ENCODE measurements at places on chromosomes 12 and 14. TPM values are rescaled to one million over a fixed set of nuclear protein-coding genes. Genes with fewer than 3 reads are reported as not detected.

GRCh38 chr12:25853316-25854095 is 105.0 kb upstream of the RASSF8 start:
- peaks cover 4% of the 10 kb centered on the region for H3K27me3 ChIP-seq
- H3K27ac ChIP-seq: no peak overlapping the region
- H3K4me3 ChIP-seq: no peak overlapping the region
- H3K4me1 ChIP-seq: no peaks in the 10 kb centered on the region
- H3K36me3 ChIP-seq: no peaks in the 10 kb centered on the region

Gene FAM186B
- total RNA-seq: not detected

- H3K27me3 ChIP-seq: no peaks in the 10 kb centered on the region
- no peak overlapping the region for H3K4me3 ChIP-seq
- H3K4me1 ChIP-seq: peaks cover 2% of the 10 kb centered on the region
- DNase-seq: no peak
- peaks cover 34% of the 10 kb centered on the region for H3K36me3 ChIP-seq
Observed at GRCh38 chr12:1760566-1761382, 59.6 kb upstream of the LRTM2 start.

DNA sequence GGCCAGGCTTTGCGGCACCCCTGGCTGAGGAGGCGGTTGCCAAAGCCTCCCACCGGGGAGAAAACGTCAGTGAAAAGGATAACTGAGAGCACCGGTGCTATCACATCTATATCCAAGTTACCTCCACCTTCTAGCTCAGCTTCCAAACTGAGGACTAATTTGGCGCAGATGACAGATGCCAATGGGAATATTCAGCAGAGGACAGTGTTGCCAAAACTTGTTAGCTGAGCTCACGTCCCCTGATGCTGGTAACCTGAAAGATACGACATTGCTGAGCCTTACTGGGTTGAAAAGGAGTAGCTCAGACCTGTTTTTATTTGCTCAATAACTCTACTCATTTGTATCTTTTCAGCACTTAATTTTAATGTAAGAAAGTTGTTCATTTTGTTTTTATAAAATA is 9.9 kb downstream of the DYRK2 start:
- H3K36me3 ChIP-seq: peaks cover 81% of the 10 kb centered on the region
- peaks cover 32% of the 10 kb centered on the region for H3K4me1 ChIP-seq
- no peak overlapping the region for H3K27ac ChIP-seq
- no peaks in the 10 kb centered on the region for H3K27me3 ChIP-seq

GRCh38 chr12:72207486-72208409 is 64.4 kb upstream of the TRHDE start:
- H3K4me1 ChIP-seq: no peaks in the 10 kb centered on the region
- no peaks in the 10 kb centered on the region for H3K36me3 ChIP-seq
- H3K4me3 ChIP-seq: no peak overlapping the region
- H3K27ac ChIP-seq: no peak overlapping the region
- no peaks in the 10 kb centered on the region for H3K27me3 ChIP-seq
- no peak for DNase-seq

GRCh38 chr14:24632336-24632735 is 1.7 kb downstream of the GZMB start:
- no peak for DNase-seq
- peak overlapping the region; percentile 90 for H3K27ac ChIP-seq
- H3K4me1 ChIP-seq: peaks cover 56% of the 10 kb centered on the region
- peaks cover 49% of the 10 kb centered on the region for H3K36me3 ChIP-seq

DNA sequence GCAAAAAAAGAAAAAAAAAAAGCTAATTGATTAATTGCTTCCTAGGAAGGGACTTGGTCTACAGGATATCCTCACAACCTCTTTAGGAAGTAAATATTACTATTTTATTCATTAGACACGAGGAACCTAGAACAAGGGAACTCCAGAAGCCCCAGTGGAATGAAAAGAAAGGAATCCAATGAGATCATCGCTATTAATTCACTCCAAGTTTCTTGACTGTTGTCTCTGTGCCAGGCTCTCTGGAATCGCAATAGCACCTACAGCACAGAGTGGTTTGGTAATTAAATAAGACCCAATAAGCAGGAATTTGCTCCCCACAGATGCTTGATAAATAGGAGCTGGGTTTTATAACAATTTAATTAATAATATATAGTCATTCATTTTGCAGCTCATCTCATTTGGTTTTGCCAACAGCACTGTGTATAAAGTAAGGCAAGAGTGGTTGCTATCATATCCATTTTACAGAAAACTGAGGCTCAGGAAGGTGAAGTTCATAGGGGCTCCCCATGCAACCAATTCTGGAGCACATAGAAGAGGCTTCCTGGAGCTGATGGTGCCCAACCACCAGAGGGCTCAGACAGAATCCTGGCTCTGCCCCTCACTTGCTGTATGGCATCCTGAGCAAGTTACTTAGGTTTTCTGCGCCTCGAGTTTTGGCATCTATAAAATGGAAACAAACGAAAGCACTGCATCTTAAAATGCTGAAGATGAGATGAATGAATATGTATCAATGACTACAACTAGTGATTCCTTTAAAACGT is 420.2 kb downstream of the MED13L start:
- H3K27ac ChIP-seq: no peak overlapping the region
- DNase-seq: no peak
- no peaks in the 10 kb centered on the region for H3K4me1 ChIP-seq
- H3K27me3 ChIP-seq: peaks cover 4% of the 10 kb centered on the region
- H3K4me3 ChIP-seq: no peak overlapping the region

Data from activated CD4-positive, alpha-beta memory T cell treated with anti-CD3 and anti-CD28 coated beads, Interleukin-2, amount 10 ng/mL, durations not matched to agents 7 days and 5 days (primary cell).